ENCODE measurements at places on chromosomes 12 and 14.

GRCh38 chr12:96400631-96401075 lies 414 bp upstream of the CDK17 start:
- DNase-seq: no peak

DNA sequence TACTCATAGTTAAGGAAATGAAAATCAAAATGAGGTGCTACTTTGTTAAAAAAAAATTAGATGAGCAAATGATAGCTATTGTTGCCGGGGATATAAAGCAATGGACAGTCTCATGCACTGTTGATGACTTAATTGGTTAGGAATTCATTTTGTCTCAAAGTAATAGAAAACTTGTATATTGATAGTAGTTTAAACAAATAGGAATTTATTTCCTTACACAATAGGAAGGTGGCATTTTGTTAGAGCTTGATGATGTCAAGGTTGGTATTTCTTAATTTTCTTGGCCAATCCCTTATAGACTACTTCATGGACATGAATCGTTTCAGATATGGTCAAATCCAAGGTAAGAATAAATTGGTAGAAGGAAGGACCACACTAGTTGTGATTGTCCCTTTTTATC lies 7.8 kb downstream of the PRPF39 start:
- DNase-seq: no peak

DNA sequence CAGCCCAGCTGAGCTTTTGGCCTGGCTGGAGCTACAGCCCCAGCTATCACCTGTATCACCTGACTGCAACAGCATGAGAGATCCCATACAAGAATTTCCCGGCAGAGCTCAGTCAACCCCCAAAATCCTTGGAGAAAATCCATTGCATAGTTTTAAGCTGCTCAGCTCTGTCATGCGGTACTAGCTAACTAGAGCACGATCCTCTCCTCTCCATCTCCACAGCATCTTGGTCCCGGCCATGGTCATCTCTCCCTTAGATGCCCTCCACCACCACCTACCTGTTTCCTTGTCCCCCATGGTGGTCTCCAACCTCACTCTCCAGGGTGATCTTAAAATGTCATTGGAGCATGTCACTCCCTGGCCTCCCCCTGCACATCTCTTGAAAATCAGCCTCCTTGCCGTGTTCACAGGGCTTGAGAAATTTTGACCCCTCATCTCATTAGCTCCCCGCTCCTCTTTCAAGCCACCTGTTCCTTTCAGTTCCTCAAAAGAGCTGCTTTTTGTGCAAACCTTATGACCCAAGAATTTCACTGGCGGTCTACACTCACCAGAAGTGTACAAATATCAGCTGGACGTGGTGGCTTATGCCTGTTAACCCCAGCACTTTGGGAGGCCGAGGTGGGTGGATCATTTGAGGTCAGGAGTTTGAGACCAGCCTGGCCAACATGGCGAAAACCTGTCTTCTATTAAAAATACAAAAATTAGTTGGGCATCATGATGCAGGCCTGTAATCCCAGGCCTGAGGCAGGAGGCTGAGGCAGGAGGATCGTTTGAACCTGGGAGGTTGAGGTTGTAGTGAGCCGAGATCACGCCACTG lies 8.1 kb upstream of the CLMN start:
- DNase-seq: no peak

- no peak for DNase-seq
Observed at GRCh38 chr14:86088156-86088555, 558.2 kb downstream of the FLRT2 start.

DNA sequence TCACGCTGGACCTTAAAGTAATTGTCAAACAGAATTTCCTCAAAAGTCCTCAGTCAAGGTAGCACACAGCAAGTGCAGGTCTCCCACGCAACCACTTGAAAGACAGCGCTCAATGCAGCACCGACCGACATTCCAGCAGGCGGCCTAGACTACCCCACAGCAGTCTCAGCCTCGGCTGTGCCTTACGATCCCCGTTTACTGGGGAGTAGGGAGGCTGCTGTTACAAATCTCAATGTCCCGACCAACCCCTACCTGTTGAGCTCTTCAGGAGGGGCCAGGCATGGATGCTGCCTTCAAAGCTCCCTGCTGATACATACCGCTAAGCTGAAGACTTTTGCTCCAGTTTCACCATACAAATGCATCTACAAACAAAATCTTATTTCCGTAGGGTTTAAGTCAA lies 21.8 kb downstream of the VPS37B start:
- no peak for DNase-seq

- DNase-seq: no peak
Observed at GRCh38 chr12:78793491-78793890, 71.1 kb upstream of the SYT1 start.

DNA sequence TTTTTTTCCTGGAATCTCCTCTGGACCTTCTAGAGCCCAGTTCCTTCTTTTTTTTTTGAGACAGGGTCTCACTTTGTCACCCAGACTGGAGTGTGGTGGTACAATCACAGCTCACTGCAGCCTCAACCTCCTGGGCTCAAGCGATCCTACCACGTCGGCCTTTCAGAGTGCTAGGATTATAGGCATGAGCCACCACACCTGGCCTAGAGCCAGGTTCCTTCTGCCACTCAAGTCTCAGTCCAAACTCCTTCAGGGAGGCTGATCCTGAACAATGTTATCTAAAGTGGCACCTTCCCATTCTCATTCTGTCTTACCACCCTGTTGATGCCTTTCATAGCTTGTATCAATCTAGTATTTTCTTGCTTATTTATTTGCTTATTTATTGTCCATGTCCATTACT lies 22.3 kb upstream of the ELK3 start:
- DNase-seq: no peak

DNA sequence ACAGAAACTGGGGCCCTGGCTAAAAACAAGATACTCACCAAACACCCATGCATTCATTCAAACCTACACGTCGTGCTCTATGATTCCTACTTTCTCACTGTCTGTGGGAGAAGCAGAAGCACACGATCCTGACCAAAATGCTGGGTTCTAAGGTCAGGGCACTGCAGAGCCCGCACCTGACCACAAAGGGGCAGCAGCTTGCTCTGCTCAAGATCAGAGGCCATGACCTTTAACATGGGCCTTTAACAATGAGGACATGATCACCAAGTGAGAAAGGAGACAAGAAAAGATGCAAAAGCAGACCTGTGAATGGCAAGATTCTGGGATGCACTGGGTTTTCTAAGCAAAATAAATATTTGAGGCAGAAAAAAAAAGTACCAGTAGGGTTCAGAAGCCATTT lies 40.1 kb upstream of the VPS33A start:
- no peak for DNase-seq

DNA sequence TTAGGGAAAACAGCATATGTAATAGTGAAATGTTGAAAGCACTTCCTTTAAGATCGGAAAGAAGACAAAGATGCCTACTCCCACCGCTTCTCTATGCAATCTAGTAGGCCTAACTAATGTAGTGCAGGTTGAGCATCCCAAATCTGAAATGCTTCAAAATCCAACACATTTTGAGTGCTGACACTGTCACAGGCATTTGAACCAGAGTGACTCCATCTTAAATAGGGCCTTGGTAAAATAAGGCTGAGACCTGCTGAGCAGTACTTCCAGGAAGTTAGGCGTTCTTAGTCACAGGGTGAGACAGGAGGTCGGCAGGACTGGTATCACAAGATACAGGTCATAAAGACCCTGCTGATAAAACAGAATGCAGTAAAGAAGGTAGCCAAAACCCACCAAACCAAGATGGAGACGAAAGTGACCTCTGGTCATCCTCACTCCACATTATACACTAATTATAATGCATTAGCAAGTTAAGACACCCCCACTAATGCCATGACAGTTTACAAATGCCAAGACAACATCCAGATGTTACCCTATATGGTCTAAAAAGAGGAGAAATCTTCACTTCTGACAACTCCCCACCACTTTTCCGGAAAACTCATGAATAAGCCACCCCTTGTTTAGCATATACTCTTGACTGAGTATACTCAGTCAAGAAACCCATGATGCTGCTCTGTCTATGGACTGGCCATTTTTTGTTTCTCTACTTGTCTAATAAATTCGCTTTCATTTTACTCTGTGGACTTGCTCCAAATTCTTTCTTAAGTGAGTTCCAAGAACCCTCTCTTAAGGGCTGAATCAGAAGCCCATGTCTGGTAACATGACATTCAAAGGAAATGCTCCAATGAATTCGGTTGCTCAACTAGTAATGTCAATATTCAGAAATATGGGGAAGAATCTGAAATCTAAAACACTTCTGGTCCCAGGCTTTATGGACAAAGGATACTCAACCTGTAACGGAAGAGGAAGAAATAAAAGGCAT lies 47.1 kb upstream of the MTERF2 start:
- DNase-seq: no peak

GRCh38 chr12:103093499-103094106 lies 136.1 kb downstream of the ASCL1 start:
- no peak for DNase-seq

GRCh38 chr12:4974217-4974616 lies 64.5 kb downstream of the KCNA1 start:
- DNase-seq: no peak

DNA sequence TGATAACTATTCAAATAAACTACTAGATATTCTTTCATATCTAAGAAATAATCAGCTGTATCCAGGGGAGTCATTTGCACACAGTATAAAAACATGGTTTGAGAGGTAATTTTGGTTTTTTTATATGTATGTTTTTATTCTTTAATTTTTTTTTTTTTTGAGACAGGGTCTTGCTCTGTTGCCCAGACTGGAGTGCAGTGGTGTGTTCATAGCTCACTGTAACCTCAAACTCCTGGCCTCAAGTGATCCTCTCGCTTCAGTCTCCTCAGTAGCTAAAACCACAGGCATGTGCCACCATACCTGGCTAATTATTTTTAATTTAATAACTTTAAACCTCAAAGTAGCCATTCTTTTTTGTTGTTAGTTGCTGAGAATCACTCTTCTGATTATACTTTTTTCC lies 1.8 kb downstream of the PRORP start:
- no peak for DNase-seq

GRCh38 chr12:92444763-92445162 lies 258.0 kb upstream of the PLEKHG7 start:
- no peak for DNase-seq

DNA sequence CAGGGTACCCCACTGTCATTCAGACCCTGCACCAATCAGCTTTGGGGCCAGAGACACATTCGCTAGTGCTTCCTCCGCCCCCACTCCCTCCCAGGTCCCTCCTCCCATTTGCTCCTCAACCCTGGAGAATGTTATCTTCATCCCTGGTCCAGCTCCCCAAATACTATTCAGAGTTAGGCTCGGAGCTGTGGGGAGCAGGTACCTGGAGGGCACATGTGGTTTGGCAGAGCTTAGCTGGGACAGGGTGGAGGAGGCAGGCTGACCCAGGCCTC lies 19.5 kb downstream of the VSX2 start:
- DNase-seq: no peak

DNA sequence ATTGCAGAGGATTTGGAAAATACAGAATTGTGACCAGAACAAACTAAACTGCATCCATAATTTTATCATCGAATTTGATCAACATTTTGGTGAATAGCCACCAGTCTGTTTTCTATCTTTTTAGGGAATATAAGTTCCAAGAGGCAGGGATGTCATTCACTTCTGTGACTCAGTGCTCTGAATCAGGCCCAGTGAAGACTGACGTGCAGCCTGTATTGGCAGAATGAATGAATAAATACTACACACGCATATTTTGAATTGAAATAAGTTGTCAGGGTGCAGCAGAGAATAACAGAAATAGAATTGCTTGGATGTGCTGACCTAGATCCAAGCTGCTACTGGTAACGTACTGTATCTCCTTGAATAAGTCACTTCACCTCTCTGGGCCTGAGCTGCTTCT lies 1.3 kb upstream of the EMP1 start:
- DNase-seq: no peak

GRCh38 chr14:104964546-104964945 lies 13.6 kb downstream of the AHNAK2 start:
- DNase-seq: no peak

DNA sequence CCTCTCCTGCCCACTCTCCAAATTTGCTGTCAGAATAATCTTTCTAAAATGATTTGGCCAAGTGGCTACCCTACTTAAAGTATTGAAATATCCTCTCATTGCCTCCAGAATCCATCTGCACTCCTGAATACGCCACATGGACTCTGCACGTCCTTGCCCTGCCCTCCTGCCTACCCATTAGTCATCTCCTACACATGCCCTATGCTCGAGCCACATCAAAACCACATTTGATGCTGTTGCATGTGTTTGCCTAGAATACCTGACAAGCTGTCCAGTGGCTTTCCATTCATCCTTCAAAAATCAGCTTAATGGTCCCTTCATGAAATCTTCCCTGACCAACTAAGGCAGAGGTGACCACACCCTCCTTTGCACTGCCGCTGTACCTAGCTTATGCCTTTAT lies 17.0 kb downstream of the VCPKMT start:
- no peak for DNase-seq

- DNase-seq: no peak
Observed at GRCh38 chr14:71554959-71555612, 377.1 kb upstream of the RGS6 start.

DNA sequence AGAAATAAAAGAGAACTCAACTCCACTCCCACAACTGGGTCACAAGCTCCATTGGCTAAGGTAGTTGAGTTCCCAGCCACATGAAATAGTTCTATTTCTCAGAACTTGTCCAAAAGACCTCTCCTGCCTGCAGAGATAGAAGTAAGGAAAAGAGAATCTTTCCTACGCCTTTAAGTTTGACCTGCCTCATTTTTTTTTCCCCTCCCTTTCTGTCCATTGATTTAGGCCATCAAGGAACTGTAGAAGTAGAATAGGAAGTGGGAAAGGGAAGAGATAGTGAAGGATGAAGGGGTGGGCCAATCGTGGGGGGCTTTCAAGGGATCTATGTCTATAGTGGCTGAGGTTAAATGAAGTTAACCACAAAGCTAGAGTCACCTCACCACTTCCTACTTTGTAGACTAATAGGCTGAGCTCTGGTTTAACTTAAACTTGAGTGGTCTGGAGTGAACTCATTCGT lies 13.9 kb upstream of the NUDT4 start:
- DNase-seq: no peak

DNA sequence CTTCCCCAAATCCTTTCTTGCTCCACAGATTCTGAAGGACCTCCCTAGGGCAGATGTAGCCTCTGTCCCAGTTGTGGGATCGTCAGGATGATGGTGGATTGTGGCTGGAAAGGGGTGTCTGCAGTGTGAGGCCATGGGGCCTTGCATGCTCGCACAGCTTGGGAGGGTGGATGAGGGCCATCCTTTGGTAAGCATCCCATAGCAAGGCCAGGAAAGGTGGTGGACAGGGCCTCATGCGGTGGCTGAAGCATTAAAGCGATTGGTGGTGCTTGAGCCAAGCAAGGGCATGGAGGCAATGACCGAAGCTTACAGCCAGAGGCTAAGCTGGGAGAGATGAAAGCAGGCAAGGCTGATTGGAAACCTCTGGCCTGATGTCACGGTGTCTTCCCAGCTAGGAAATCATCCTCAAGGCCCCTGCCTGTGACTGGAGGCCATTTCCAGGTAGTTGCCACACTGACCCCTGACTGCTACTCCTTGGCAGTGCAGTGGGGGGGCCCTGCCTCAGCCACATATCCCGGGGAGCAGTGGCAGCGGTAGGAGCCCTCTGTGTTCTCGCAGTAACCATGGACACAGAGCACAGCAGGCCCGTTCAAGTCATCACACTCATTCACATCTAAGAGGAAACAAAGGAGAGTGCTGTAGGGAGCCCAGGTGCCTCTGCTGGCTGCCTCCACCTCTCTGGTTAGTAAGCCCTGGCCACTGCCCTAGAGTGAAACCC lies 7.0 kb downstream of the ISCA2 start:
- DNase-seq: no peak

- no peak for DNase-seq
Observed at GRCh38 chr14:61870163-61870562, 107.9 kb downstream of the SNAPC1 start.

- no peak for DNase-seq
Observed at GRCh38 chr12:128727461-128727860, 96.3 kb downstream of the SLC15A4 start.

GRCh38 chr14:99955826-99956455 lies 109.3 kb upstream of the EVL start:
- no peak for DNase-seq

All from stimulated activated CD4-positive, alpha-beta T cell treated with anti-CD3 and anti-CD28 coated beads, Interleukin-1b, Interleukin-23, amount 100 ng/mL, for 1 hour (primary cell).